ENCODE measurements at places on chromosomes 16 and 17. TPM values are rescaled to one million over a fixed set of nuclear protein-coding genes. Genes with fewer than 3 reads are reported as not detected.

DNA sequence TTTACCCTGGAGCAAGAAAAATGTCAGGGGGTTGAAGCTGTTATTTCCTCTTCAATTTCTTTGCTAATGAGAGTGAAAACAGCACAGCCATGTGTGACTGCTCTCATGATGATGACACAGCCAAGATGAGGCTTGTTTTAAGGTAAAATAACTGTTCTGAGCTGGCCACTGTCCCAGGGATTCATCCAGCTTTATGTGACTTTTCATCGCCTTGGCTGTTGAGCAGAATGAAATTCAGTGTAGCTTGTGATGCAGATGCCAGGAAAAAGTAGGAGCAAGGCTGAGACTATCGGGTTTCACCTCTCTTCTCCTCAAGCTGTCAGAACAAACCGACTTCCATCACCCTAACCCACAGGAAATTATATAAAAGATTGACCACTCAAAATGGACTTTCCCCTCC, 361.8 kb upstream of the CDH5 start:
- no peak for DNase-seq

DNA sequence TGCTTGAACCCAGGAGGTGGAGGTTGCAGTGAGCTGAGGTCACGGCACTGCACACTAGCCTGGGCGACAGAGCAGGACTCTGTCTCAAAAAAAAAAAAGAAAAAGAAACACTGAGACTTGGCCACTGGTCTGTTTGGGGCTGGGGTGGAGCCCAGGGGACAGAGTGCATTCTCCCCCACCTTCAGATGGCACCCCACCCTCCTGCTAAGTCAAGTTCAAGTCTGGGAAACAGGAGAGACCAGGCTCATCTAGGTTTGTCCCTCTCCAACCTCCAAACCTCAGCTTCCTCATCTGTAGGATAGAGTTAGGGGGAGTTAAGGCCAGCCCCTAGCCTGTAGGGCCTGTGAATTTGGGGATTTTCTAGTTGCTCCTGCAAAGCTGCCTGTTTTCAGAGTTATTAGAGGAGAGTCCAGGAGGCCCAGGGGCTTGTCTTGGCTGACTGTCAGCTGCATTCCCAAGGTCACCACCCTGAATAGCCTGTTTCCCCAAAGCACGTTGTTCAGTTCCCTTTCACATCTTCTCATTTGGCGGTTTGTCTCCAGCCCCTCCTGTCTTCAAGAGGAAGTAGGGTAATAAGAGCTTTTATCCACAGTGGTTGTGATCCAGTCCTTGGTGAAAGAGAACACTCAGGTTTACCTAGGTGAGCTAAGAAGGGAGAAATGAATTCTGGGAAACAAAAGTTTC, 2.2 kb downstream of the MT3 start:
- no peak for DNase-seq

The CD7 gene
- total RNA-seq: 0.77 TPM

GRCh38 chr17:725084-725483, 7.3 kb upstream of the TLCD3A start:
- DNase-seq: no peak

The NPW gene
- 15.3 TPM for total RNA-seq

DNA sequence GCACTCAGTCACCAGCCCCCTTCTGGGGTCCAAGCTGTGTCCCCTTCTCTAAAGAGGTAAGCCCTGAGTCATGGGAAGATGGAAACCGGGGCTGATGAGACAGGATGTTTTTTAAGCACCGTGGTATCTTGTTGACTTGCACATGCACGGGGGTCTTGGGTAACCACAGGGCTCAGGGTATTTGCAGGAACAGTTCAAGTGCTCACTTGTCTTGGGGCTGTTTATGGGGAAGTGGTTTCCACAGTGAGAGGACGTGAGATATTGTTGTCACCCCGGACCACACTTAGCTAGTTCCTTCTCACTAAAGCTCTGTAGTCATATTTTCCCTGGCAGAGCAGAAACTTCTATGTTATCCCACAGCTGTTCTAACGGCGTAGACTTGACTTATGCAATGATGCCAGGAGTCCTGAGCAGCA, 7.7 kb downstream of the CCL3L1 start:
- DNase-seq: no peak

- no peak for DNase-seq
Observed at GRCh38 chr17:38418693-38419507, 9.4 kb upstream of the ARHGAP23 start.

DNA sequence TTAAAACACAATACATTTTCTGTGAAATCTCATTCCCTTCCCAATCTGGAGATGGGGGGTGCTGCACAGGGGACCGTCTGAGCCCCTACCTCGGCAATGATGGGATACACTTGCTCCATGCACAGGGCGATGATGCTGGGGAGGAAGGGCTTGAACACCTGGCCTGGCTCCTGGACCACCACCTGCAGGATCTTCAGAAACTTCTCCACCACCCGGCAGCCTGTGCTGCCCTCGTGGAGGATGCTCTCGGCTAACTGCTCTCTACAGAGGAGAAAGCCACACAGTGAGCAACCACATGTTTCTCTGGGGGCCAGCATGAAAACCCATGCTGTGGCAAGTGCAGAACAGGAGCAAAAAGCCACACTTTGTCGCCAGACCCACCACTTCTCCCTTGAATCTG, 42.4 kb upstream of the GSG1L start:
- DNase-seq: no peak

The KRT12 gene
- total RNA-seq: not detected

The RAB40B gene
- 7.1 TPM for total RNA-seq

GRCh38 chr16:68229431-68230175, 6.3 kb downstream of the ESRP2 start:
- DNase-seq: no peak

DNA sequence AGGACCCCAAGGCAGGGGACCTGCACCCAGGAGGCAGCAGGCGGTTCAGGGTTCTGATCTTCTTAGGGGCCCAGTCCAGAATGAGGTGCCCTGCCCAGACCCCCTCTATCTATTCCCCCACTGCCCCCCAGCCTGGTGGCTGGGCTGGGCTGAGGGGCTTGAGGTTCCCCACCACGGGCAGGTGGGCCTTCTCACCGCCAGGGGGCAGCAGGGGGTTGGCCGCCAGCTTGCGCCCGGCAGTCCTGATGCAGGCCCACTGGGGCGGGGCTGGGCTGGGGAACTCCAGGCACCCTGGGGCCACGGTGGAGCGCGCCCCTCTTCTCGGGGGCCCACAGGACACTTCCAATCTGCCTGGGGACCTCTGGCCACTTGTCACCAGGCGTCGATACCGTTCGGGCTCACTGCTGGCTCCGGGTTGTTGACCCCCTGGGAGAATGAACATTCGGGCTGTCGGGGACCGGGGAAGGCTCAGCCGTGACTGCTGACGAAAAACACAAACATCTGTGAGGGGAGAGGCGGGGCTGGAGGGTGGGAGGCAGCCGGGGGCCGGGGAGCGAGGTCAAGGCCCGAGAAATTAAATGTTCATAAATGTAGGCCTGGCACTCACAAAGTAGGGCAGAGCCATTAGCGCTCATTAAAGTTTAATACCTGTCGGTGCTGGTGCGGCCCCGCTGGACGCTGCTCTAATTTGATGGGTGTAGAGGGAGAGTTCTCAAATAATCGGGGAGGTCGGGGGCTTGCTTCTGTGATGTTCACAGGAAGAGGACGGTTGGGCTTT, 219.3 kb upstream of the GSE1 start:
- DNase-seq: no peak

- DNase-seq: no peak
Observed at GRCh38 chr17:46886310-46886663, 34.9 kb downstream of the WNT9B start.

The GDPD3 gene
- total RNA-seq: 2.5 TPM

GRCh38 chr17:75540923-75541503, 15.5 kb downstream of the LLGL2 start:
- DNase-seq: no peak

GRCh38 chr17:81868674-81869220, 2.4 kb downstream of the ARHGDIA start:
- no peak for DNase-seq

DNA sequence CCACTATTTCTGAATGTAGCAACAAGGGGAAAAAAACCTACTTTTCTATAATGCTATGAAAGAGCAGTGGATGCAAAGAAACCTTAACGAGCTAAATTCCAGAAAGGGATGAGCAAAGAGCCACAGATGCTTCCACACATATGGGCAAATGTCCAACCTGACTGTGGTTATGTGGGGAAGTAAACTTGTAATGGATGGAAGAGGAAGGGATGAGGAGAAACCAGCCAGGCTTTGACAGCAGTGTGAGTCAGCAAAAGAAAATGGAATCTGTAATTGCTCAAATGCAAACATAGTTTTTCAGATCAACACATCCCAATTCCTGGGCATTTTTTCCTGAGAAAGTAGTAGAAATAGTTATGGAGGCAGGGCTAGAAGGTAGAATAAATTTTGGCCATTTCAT, 204.8 kb upstream of the CPHXL start:
- no peak for DNase-seq

GRCh38 chr17:2055292-2056205, 646 bp downstream of the HIC1 start:
- no peak for DNase-seq

The CDRT15L2 gene
- not detected for total RNA-seq

The MT1M gene
- 1.8 TPM for total RNA-seq
